ENCODE measurements at places on chromosomes 2 and 18.

GRCh38 chr2:113390124-113390849 is 47.2 kb upstream of the ZNG1B start:
- no peak for DNase-seq

GRCh38 chr2:77652499-77652898 is 130.3 kb upstream of the LRRTM4 start:
- no peak for DNase-seq

DNA sequence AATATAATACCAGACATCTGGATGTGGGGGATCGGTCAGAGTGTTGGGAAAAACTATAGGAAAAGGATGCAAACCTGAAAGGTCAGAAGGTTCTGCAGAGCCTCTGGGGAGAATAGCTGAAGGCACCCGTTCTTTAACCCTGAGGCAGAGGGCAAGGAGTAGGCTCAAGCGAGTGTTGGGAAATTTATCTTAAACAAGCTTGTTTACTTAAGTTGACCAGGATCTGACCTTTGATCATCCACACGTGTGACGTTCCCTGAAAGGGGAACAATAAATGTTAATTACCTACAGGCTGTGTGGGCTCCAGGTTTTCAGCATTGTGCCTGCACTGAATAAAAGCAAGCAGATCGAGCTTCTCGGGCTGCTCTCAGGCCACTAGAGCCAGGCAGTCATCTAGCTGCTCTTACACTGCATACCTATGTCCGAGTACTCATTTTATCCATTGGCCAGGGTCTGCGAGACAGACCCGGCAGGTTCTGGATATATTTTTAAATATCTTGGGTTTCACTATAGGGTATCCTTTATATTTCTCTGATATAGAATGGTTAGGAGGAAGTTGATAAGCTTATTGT is 400.6 kb upstream of the CHST9 start:
- DNase-seq, result no peak

DNA sequence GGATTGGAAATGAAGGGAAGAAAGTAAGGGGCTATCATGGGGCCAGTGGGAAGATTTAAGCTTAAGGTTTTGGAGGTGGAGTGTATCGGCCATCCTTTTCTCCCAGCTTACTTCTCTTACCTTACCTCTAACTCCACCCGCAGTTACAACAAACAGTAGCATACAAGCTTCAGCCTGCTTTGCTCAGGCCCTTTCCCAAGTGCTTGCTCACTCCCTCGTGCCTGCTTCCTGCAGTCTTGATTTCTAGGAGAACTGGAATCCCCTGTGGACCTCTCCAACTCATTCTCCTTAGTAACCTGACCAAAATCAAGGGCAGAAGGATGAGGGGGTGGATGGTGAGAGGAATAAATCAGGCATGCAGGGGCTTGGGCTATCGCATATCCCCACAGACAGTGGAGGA is 5.8 kb upstream of the LYG2 start:
- no peak for DNase-seq

GRCh38 chr2:74149570-74150319 is 2.0 kb upstream of the BOLA3 start:
- no peak for DNase-seq

Data from posterior vena cava (tissue), 2 donors.